ENCODE measurements at places on chromosomes 13 and 19.

DNA sequence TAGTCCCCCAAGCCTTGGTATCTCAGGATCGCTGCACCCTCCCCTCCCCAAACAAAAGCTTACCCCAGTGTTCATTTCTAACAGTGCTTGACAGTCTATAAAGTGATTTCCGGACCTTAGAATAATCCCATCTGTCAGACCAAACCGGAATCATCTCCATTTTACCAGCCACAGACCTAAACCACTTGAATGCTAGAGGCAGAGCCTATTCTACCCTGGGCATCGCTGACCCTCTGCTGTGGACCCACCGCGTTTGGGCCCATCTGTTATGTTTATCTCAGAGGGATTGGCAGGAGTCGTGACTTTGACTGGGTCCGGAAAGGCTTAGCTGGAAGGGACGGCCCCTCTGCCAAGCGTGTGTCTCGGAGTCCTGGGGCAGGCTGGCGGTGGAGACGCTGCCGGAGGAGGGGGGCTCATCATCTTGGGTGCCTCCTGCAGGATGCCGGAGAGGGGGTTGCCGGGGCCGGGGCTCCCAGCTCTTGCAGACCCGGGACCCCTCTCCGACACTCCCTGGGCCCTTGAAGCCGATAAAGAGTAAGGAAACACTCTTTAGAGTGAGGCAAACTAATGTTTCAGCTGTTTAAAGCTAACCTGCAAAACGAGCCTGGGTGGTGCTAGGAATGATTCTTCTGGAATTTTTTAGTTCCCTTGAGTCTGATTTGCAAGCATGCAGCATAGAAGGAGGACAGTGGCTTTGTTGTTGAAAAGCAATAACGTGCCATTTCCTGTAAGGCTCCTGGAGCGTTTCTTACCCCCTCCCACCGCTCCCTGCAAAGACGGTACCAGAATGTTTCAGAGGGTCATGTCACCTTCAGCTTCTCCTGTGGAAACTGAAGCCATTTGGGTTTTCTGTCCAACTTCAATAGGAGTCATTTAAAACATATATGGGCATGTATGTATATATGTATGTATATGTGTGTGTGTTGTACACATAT lies 1.3 kb downstream of the SLC25A42 start:
- DNase-seq, result no peak

DNA sequence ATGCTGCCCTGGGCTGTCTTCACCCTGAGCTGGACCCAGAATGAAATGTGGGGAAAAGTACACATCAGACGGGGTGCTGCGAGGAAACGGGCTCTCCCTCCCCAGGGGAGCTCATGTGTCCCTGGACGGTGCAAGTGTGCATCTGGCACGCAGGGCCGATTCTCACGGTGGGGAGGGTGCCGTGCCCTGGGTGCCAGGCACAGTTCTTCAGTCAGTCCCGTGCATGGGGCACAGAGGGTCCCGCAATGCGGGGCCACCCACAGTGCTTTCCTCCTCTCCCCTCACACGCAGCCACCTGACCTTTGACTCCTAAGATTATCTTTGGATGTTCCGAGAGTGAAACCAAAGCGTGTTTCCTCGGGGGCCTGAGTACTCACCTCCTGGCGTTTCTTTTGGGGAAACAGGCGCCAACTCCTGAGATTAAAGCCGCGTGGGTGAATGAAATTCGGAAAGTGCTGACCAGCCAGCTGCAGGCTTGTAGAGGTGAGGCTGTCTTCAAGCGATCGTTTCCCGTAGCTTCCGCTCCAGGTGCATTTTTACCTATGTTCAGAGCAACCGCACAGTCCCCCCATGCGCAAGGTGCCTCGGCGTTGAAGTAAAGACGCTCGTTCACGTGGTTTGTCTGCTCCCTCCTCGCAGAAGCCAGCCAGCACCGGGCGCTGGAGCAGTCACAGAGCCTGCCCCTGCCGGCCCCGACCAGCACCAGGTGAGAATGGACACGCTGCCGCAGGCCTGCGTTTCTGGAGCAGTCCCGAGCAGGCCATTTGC lies 17.5 kb upstream of the F7 start:
- DNase-seq, result no peak

DNA sequence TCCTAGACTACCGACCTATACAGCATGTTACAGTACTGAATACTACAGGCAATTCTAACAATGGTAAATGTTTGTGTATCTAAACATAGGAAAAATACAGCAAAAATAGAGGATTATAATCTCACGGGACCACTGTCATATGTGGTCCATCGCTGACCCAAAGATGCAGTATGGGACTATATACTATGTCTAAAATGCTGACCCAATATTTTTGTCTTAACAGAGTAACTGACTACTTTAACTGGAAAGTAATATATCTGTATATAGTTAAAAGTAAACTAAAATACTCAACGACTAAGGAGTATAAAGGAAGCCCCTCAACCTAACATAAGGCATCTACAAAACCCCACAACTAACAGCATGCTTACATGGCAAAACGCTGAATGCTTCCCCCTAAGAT lies 4.4 kb upstream of the TMEM86B start:
- no peak for DNase-seq

DNA sequence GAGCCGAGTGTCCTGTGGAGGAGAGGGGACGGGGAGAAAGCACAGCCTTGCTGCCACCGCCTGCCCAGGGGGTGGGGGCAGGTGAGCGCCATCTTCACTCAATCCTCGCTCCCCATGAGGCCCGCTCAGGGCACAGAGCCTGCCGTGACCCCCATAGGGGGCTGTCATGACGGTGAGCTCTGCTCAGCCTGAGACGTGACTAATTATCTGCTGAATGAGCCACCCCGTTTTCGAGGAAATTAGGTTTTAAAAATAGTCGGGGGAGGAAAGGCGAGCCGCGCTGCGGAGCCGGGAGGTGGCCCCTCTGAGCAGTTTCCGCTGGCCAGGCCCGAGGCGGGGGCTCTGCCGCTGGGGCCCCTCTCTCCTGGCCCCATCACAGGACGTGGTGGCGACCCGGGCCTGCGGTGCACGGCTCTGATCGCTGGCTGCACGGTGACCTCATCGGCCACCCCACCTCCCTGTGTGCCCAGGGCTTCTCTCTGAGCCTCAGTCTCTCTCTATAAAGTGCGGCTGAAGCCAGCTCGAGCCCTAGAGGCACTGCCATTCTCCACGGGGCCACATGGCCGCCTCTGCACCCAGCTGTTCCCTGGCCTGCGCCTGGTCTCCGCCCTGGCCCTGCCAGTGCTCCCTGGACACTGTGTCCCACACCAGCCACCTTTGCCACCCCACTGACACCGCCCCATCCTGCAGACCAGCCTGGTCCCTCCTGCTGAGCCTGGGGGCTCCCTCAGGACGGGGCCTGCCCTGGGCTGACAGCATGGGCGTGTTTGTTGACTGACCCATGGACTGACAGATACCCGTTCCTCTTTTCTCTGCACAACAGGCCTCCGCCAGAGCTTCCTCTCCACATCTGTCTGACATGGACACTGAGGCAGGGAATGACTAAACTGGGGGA lies 28.3 kb downstream of the PIP5K1C start:
- DNase-seq, result no peak

DNA sequence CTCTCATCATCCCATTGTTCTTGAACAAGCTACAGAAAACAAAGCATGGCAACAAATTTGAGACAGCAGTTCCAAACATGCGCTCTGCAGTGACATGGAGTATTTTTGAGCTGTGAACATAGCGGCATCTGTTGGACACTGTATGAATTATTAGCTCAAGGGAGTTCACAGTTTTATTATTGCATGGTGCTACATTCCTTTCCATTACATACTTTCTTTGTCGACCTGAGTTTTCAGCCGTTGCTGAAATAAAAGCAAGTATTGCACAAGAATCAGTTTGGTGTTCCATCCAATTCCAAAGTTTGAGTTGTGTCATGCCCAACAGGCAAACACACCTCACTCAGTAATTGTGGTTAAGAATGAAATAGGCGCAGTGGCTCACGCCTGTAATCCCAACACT lies 30.1 kb upstream of the METTL21C start:
- no peak for DNase-seq

- no peak for DNase-seq
Measured at GRCh38 chr13:25267715-25268114, 19.6 kb downstream of the MTMR6 start.

GRCh38 chr19:31974290-31974689 lies 371.1 kb upstream of the ZNF507 start:
- DNase-seq, result no peak

- DNase-seq, result no peak
Measured at GRCh38 chr13:27793507-27794367, 1.5 kb downstream of the GSX1 start.

DNA sequence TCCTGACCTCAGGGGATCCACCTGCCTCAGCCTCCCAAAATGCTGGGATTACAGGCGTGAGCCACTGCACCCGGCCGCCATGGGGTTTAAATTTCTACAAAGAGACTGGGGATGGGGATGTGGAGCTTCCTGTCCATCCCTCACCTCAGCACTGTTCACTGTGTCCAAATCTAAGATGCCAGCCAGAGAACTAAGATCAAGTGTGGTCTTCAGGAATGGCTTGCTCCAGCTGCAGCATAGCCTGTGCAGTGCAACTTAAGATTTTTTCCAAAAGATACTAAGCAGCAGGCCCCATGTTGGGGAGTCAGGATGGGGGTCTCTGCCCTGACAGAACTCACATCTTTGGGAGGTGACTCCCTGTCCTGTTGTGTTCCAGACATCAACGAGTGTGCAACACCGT lies 9.3 kb downstream of the ADGRE5 start:
- DNase-seq, result no peak

- no peak for DNase-seq
Measured at GRCh38 chr19:16940626-16941025, 51.8 kb downstream of the F2RL3 start.

GRCh38 chr13:29260684-29261083 lies 334.8 kb downstream of the SLC7A1 start:
- no peak for DNase-seq

DNA sequence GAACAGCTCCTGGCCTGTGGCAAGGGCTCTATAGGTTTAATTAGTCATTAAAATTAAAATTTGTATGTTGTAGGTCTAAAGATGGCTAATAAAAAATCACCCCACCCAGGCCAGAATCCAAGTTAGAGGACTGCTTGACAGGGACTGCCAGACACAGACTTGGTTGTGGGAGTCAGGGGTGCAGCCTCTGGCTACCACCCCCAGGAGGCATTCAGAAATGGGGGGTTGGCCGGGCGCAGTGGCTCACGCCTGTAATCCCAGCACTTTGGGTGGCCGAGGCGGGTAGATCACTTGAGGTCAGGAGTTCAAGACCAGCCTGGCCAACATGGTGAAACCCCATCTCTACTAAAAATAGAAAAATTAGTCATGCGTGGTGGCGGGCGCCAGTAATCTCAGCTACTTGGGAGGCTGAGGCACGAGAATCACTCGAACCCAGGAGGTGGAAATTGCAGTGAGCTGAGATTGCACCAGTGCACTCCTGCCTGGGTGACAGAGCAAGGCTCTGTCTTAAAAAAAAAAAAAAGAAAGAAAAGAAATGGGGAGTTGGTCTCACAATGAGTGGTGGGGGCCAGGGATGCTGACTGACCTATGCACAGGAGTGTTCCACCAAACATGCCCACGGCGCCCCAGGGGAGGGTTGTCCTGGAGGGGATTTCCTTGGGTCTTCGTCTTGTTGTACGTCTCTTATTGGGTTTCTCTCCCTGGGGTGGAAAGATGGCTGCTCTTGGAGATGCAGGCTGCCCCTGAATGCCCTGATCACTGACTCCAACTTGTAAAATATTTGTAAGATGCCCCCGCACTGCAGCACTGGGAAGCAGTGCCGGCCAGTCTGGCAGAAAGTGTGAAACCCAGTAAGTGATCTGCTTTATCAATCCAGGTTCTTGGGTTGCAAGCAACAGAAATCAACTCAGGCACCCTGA lies 68.8 kb downstream of the SIPA1L3 start:
- DNase-seq, result no peak

DNA sequence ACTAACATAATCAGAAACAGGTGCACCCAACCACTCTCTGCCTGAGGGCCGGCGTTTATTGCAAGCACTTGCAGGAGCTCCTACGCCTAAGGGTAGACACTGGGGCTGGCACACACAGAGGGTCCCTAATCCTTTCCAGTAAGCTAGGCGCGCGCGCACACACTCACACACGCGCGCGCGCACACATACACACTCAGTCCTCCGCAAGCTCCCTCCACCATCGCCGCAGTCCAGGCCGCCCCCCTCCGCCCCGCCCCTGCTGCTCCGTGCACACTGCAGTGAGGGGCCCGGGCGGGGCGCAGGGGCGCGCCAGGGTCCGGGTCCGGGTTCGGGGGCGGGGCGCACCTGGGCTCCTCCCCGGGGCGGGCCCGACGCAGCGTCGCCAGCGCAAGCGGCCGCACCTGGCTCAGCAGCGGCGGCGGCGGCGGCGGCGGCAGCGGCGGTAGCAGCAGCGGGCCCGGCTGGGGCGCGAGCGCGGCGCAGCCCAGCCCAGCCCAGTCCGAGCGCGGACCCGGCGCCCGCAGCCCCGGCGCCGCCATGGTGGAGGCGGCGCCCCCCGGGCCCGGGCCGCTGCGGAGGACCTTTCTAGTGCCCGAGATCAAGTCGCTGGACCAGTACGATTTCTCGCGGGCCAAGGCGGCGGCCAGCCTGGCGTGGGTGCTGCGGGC lies at the start of gene CAMSAP3:
Gene CAMSAP3 (plus strand): TSS at position 398 of the 668 bp plus-strand sequence. CDS start 140 bp downstream, at position 538.
- no peak for DNase-seq

DNA sequence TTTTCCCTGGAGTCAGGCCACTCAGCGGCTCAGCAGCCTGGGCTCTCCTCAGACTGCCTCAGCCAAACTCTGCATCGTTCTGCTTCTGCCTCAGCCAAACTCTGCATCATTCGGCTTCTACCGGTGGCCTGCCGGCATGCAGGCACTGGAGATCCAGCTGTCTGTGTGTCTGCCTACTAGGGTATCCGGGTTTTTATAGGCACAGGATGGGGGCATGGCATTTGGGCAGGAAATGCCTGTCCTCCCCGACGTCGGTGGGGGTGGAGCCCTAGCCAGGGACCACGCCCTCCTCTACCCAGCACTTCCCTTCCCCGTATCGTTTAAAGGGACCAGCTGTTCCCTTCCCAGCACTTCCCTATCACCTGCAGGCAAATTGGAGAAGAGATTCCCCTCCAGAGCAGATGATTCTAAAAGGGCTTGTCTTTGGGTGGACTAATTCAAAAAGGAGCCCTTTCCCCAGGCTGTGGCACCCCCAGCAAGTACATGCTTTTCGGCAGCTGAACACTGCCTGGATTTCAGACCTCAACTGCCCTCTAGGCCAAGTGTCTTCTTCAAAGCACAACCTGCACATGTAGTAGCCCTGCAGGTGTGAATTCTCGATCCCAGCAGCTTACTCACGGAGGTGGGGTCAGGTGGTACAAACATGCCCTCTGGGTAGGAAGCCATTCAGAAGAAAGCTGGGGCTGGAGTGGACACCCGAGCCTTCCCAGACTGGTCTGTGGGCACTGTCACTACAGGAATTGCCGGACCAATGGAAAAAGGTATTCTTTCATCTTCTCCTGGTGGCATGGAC lies 25.4 kb upstream of the GPR12 start:
- no peak for DNase-seq

DNA sequence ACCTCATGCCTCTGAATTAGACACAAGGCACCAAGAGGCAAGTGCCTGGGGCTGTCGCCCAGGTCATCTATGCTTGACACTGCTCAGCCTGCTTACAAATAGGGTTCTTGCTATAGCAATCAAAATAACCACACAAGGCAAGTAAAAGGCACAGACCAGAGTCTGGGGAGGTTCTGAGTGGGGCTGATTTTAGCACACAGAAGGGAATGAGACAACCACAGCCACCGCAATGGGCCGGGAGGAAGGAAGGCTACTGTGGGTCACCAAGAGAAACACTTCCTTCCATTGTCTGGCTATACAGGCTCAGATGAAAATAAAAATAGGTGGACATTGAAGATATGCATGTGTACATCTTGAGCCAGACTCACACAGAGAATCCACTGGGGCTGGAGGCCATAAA lies 159.1 kb downstream of the DLEU7 start:
- no peak for DNase-seq
